ENCODE measurements at places on chromosomes 12 and 14.
A peak's percentile ranks its signal among the peaks of the same experiment; 100 is the strongest.

GRCh38 chr12:64186789-64187188 lies 35.3 kb downstream of the KICS2 start:
- no peak for DNase-seq

- no peak for DNase-seq
These were observed 21.6 kb downstream of the SYNDIG1L start for GRCh38 chr14:74404435-74404834.

- DNase-seq, result no peak
These were observed 4.8 kb downstream of the USP44 start for GRCh38 chr12:95546491-95546813.

DNA sequence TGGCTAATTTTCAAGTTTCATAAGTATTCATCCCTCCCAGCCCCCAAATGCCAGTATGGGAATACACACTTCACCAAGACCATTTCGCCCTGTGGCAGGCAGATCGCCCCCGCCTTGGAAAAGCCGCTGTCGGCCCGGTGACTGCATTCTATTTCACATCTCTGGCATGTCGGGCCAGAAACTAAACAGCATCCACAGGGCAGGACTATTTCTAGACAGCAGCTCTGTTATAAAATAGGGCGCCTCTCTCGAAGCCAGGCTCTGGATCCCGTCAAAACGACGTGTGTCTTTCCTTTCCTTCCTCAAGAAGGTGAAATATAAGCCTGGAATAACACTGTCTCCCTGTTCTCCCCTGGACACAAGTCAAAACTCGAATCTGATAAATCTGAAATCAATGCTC lies 56.8 kb downstream of the GSC start:
- DNase-seq, result no peak

GRCh38 chr12:21971344-21971743 lies 30.1 kb upstream of the ABCC9 start:
- DNase-seq, result no peak

GRCh38 chr14:47223656-47224055 lies 451.7 kb downstream of the MDGA2 start:
- no peak for DNase-seq

DNA sequence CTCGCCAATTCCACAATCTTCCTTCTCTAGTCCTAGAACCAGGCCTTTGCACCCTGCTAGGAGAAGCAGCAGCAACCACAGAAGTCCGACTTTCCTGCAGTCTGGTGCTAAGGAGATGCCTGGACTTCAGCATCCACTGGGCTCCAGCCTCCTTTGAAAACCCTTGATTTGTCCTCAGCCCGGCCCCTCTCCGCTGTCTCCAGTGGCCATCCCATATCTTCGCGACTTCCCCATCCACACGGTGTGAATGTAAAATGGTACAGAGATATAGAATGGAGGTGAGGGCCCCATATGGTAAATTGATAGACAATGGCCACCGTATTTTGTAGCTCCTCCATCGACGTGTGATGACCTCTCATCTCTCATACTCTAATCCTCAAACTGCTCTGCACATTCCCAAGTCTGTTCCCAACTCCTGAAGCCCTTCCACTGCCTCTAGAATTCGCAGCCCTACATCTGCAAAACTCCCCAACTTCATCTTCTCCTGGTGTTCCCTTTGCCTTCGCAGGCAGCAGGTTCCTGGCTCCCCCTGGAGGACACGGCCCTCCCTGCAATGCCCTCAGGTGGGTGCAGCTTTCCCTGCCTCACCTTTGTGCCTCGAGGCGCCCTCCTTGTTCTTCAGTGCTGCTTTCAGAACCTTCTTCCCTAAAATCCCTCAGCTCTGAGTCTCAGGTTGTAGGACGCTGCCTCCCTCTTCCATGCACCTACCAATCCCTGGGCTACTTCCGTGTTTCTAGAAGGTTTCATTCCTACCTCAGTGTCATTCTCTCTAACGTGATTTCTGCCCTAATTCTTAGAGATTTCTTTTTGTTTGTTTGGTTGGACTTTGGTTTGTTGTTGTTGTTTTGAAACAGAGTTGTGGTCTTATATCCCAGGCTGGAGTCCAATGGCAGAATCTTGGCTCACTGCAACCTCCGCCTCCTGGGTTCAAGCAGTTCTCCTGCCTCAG lies 36.7 kb downstream of the TMBIM6 start:
- DNase-seq, result no peak

- no peak for DNase-seq
These were observed 15.3 kb upstream of the ANKRD33 start for GRCh38 chr12:51872689-51872981.

- DNase-seq, result no peak
These were observed 208.3 kb downstream of the MYRFL start for GRCh38 chr12:70033310-70033709.

DNA sequence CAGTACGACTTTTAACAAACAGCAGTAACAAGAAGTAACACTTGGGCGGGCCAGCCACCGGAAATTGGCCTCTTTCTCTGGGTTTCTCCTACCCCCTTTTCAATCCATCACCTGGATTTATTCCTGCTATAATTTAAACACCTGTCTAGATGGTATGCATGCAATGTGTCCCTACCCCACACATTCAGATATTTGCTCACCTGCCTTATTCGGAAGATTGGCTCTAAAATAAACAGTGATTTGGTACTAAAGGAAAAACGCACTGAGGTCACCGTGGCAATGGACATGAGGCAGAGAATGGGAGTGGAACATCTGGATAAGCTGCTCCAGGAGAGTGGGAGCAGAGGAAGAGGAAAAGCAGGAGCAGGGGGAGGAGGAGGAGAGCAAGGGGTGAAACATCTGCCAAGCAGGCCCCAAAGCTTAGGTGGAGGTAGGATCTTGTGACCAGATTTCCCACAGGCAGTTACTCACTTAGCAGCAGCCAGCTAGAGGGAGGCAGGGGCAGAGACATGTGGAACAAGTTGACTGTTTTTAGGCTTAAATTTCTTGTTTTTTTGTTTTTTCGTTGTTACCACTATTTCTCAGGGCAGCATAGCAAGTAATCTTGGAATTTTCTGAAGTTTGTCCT lies 150.9 kb downstream of the TTLL5 start:
- DNase-seq, result no peak

- peak; percentile 68 for DNase-seq
These were observed 103.8 kb upstream of the FKBP4 start for GRCh38 chr12:2691006-2691344.

All from left forelimb (tissue), 1 donor.